Activated B cell treated with CpG ODN at 0.5 μM for 24 hours (primary cell): ENCODE measurements at places on chromosomes 6 and 20.

DNA sequence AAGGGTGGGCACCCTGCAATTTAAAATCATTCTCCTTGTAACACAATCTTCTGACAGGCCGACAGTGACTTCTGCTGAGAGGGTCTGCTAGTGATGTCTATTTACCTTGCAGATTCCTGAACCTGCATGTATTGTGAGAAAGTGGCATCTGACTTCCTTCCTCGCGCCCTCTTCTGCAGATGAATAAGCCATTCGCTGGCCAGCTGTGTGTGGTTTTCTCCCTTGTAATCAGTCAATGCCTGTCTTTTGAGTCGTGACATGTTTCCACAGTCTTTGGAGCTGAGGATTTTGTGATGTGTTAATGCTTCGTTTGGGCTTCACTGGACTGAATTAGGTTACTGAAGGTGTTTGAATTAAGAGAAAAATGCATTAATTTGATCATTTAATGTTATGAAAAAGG lies 125.3 kb downstream of the GRM1 start:
- no peak overlapping the region for H3K27ac ChIP-seq
- DNase-seq, result no peak
- no peaks in the 10 kb centered on the region for H3K4me1 ChIP-seq
- no peaks in the 10 kb centered on the region for H3K27me3 ChIP-seq

DNA sequence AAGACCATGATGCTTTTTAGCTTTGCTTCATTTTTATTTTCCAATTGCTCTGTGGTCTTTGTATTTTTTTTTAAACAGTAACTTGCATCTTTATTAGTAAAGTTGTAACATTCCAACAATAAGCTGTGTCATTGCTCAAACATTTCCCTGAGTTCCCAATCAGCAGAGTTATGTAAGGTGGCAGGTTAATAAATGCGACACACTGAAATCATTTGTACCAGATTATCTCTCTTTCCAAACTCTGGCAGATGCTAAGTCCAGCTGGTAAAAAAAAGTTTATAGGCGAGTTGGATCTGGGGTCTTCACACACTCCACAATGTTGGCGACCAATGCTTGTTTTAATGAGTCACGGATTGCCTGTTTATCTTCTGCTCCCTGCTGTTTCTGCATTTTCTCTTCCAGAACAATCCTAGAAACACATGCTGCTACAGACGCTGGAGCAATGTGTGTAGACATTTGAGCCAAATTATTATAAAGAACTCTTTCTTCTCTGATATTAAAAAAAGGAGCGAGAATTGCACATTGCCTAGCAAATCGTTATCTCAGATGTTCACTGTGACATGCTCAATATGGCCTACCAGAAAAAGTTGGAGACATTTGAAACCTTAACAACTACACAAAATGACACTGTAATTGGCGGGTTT lies 113.6 kb upstream of the IFNGR1 start:
- H3K4me3 ChIP-seq, result no peak overlapping the region
- no peak for DNase-seq
- H3K4me1 ChIP-seq, result no peaks in the 10 kb centered on the region
- no peak overlapping the region for H3K27ac ChIP-seq
- H3K27me3 ChIP-seq, result peaks cover 24% of the 10 kb centered on the region

DNA sequence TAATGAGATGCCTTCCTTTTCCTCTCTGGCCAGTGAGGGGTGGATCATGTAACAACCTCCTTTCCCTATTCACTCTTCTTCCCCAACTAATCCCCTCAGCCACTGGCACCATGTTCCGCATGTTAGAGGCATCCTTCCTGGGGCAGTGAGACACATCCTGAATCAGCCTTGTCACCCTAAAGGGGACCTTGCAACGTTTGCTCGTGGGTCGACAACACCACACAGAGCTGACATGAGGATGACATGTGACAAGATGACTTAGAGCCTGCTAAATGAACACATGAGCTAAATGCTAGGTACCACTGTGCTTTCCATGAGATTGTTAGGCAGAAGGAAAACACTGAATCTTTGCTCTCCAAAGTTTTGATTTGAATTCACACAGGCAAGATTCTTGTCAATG lies 129.2 kb downstream of the ATXN1 start:
- no peaks in the 10 kb centered on the region for H3K36me3 ChIP-seq
- H3K4me3 ChIP-seq, result no peak overlapping the region
- peaks cover 24% of the 10 kb centered on the region for H3K4me1 ChIP-seq
- no peak for DNase-seq

GRCh38 chr20:54092021-54092420 lies 21.6 kb upstream of the BCAS1 start:
- H3K27me3 ChIP-seq, result peaks cover 2% of the 10 kb centered on the region
- DNase-seq, result no peak

GRCh38 chr20:3997446-3997845 lies 17.9 kb downstream of the RNF24 start:
- no peaks in the 10 kb centered on the region for H3K27me3 ChIP-seq
- H3K4me1 ChIP-seq, result no peaks in the 10 kb centered on the region
- no peak overlapping the region for H3K4me3 ChIP-seq

- no peaks in the 10 kb centered on the region for H3K27me3 ChIP-seq
- no peaks in the 10 kb centered on the region for H3K36me3 ChIP-seq
- peak overlapping the region; percentile 42 for H3K4me3 ChIP-seq
- peak; percentile 23 for DNase-seq
- peaks cover 44% of the 10 kb centered on the region for H3K4me1 ChIP-seq
- H3K27ac ChIP-seq, result peak overlapping the region; percentile 81
Measured at GRCh38 chr6:119313937-119314884, 35.4 kb downstream of the MAN1A1 start.

DNA sequence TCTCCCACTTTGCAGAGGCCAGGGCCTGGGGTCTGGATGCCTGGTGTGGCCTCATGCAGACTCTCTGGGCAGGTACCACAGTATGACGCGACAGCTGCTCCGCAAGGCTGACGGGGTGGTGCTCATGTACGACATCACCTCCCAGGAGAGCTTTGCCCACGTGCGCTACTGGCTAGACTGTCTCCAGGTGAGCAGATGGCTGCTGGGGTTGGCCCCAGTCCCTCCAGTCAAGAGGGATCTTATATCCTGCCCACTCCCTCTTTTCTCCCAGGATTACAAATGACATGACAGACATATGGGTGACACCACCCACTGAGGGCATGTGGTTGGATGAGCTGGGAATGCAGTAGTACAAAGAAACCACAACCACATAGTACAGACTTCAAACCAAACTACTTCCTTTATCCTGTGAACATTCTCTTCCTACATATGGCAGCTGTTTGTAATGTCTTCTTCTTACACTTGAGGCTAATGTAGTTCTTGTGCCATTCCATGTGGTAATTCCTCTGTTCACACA lies 29.9 kb downstream of the RAB44 start:
- peaks cover 48% of the 10 kb centered on the region for H3K4me1 ChIP-seq
- no peak overlapping the region for H3K27ac ChIP-seq
- no peak overlapping the region for H3K4me3 ChIP-seq
- DNase-seq, result no peak
- H3K36me3 ChIP-seq, result no peaks in the 10 kb centered on the region
- H3K27me3 ChIP-seq, result no peaks in the 10 kb centered on the region

GRCh38 chr20:57323034-57323433 lies 6.6 kb upstream of the SPO11 start:
- H3K36me3 ChIP-seq, result no peaks in the 10 kb centered on the region
- no peak for DNase-seq
- no peak overlapping the region for H3K27ac ChIP-seq
